RPMI8226 (cell line): ENCODE measurements at places on chromosomes 11 and 22.

DNA sequence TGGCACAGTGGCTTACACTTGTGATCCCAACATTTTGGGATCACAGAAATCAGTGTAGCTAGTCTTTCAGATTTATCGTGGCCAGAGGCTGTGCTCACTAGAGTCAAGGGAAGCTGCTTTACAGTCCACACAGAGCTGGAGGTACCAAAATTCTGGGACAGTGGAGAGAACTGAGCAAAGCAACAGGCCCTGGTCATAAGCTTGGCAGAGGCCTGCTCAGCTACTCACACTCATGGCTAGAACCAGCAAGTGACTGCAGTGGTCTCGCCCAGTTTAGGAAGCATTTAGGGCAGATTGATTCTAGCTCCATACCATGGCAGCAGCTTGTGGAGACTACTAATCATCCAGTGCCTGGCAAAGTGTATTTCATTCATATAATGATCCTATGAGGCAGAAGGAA is 8.8 kb downstream of the TMEM216 start:
- no peak for DNase-seq

GRCh38 chr11:93614173-93614722 is 47.2 kb upstream of the CEP295 start:
- DNase-seq = peak; percentile 5

- DNase-seq = peak; percentile 57
Measured at GRCh38 chr11:36744375-36745168, 146.5 kb upstream of the RAG2 start.

GRCh38 chr22:27885977-27886842 is 32.8 kb downstream of the PITPNB start:
- DNase-seq = peak; percentile 47

GRCh38 chr22:39171623-39172264 is 19.3 kb upstream of the CBX7 start:
- DNase-seq = no peak

- peak; percentile 33 for DNase-seq
Measured at GRCh38 chr11:66071381-66071801, 1.3 kb downstream of the PACS1 start.

DNA sequence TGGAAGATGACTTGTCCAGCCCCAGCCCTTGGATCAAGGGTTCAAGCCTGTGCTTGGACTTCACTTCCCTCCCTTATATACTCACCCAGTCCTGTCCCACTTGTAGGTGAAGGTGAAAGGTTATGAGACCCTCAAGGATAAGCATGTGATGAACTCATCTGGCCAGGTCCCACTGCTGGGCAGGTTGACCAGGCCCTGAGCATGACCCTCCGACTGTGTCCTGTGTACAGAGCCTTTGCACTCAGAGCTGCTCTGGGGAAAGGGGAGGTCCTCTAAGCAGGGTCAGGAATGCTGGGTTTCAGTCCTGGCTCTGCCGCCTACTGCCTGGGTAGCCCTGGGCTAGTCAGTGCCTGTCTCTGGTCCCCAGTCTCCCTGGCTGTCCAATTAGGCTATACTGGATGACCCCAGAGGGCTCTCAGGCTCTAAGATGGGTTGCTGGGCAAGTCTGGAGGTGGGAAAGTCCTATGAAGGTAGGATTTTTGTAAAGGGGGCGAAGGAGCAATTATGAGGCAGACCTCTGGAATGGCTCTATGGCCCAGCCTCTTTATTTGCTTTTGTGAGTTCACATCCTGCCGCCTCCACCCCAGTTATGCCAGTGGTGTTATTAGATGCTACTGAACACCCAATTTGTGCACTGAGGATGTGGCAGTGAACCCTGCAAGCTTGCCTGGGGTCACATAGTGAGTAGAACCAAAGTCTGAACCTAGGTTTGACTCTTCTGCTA is 14.1 kb downstream of the DGAT2 start:
- no peak for DNase-seq

DNA sequence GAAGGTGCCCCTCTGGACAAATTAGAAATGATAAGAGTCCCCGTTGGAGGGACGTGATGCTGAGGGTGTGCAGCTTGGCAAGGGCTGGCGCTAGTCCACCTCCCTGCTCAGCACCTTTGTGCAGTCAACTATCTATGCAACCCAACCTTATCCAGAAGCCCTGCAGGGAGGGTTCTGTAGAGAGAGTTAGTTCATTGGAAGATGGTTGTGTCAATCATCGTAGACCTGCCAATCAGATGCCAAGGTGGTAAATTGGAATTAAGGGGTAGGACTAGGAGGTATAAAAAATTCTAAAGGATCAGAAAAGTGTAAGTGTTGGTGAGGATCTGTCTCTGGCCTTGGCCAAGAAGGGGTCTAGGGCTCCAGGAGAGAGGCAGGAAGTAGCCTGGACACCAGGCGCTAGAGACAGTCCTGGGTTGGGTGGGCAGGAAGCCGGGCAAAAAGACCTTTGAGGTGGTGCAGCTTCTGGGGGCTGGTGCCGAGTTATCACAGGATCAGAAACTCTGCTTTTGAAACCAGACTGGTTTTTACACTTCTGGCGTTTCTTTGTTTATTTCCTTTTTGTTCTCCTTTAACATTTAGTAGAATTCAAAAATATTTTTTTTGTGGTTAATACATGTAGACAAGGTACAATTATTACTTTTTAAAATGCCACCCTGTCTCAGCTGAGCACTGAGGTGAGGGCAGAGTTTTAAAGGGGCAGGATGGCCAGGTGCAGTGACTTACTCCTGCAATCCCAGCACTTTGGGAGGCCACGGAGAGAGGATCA is 1.6 kb downstream of the C1QTNF6 start:
- peak; percentile 72 for DNase-seq

DNA sequence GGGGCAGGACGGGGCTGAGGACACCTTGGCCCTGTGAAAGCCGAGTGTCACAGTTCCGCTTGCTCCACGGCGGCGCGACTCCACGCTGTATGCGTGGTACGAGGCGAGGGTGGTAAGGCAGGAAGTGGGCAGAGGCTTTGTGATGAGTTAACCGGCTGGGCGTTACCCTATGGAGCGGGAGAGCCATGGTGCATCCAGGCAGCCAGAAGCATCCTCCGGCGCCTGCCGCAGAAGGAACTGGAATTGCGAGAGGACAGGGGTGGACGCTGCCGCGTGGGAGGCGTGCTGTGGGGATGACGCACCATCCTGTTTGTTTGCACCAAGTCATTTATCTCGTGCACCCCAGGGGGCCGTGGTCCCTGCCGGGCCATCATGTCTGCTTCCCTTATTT is 643.9 kb downstream of the BRD1 start:
- DNase-seq = no peak

- DNase-seq = peak; percentile 78
Measured at GRCh38 chr22:44710474-44711240, 8.7 kb downstream of the PRR5 start.

GRCh38 chr11:131349368-131350086 is 20.9 kb upstream of the NTM start:
- no peak for DNase-seq

DNA sequence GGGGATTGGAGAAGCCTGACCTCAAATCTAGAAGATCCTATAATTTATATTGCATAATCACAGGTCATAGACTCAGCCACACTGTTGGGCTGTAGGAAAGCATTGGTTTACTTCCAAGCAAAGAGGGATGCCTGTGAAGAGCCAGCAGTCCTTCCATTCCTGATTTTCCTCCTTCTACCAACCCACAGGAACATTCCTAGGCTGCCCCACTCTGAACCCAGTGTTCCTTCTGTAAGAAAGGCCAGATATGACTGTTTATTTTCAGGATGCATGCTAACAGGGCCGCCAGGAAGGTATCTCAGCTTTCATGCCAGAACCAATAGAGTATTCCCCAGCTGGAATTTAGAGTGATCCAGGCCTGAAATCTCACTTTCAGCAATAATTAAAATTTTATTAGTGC is 197.1 kb downstream of the ETS1 start:
- DNase-seq = no peak

DNA sequence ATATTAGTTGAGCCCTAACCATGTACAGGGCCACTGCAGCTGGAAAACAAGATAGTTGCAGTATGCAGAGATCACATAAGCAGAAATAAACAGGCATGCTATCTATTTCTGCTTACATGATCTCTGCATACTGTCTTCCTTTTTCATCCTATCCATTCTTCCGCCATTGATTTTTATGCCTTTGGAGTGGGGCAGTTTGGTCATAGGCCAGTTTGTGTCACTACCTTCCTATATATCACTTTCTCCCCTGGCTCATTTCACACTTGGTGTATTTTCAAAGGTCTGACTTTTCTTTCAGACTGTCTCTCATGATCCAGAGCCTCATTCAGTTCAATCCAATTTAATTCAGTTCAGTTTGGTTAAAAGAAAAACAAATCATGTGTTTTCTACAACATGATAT is 829.6 kb downstream of the KCNA4 start:
- no peak for DNase-seq

DNA sequence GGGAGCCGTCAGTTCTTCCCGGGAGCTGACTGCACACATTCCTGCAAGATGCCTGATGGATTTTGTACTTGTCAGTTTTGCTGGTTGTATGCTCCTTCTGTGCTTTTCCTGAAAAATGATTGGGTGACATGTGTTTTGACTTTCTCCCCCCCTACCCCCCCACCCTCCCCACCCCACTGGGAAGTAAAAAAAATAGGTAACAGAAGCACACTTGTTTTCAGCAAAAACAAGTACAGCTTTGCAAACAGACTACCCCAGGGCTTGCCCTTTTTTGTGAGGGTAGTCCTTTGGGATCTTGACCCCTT is 1.1 kb downstream of the PPFIA1 start:
- no peak for DNase-seq

DNA sequence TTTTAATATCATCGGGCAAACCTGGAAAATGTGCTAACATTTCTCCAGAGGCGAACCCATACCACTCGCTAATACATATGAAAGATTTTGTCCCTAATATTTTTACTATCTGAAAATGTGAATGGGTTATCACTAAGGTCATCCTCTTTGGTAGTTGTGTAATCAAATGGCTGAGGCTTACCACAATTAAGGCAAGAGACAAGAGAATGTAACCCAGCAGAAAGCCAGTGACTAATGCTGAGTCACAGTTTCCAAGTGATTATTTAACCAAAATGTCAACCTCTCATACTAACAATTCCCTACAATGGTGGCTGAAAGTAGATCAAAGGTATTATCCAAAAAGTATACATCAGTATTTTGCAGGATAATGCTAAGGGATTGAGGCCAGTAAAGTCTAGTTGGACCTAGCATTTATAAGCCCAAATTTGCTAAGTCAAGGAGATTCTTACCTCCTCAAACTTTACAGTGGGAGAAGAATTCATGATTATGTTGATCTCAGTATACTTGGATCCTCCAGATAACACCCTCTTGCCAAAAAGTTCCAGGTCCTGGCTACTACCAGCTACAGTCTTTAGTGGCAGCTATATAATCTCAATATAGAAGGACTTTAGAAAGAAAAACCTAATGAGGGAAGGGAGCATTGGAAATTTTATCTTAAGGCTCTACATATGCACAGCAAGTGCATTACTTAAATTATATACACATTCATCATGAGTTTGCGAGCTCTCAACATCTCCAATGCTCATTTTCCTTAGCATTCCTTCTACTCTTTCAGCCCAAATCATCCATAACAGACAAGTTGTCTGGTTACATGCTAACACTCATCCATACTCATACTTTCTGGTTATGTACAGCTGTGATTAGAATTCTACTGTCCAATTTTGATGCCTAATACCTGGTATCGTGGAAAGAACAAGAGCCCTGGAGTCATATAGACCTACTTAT is 25.4 kb downstream of the SIK3 start:
- peak; percentile 22 for DNase-seq

- DNase-seq = no peak
Measured at GRCh38 chr22:25482868-25483639, 81.4 kb upstream of the GRK3 start.

GRCh38 chr11:112831041-112831440 is 130.2 kb upstream of the NCAM1 start:
- no peak for DNase-seq

DNA sequence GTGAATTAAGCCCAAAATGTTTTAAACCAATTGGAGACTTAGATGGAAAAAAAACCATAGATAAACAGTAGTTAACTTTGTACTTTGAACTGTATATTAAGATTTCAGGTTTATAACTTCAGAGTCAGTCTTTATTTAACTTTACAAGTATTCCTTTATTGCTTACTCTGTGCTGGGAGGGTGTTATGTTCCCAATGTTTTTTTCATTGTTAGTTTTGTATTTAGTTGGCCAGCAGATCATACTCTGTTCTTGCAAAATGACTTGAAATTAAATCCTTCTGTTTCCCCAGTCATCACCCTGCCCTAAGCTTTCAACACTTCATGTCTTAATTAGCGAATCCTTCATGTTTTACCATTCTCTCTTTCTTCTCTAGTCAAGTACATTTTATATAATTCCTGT is 25.3 kb downstream of the SIK2 start:
- no peak for DNase-seq

DNA sequence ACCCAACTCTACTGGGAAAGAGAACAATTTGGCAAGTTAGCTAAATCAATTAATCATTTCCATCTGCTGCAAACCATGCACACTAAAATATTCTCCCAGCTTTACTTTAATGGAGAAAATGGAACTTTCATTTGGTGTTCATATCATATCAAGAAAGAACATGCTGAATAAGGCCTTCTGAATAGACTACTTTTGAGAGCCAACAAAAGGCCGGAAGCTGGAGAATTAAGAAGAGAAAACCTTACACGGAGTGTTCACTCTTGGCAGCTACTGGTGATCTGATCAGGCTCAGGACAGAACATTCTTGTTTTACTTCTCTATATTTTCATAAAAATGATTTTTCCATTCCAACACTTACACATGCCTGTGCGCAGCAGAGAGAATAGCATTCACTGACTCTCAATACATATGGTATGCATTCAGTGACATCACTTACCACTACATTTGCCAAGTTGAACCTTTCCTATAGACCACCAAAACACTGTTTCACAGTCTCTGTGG is 165.3 kb downstream of the TTC28 start:
- DNase-seq = no peak

DNA sequence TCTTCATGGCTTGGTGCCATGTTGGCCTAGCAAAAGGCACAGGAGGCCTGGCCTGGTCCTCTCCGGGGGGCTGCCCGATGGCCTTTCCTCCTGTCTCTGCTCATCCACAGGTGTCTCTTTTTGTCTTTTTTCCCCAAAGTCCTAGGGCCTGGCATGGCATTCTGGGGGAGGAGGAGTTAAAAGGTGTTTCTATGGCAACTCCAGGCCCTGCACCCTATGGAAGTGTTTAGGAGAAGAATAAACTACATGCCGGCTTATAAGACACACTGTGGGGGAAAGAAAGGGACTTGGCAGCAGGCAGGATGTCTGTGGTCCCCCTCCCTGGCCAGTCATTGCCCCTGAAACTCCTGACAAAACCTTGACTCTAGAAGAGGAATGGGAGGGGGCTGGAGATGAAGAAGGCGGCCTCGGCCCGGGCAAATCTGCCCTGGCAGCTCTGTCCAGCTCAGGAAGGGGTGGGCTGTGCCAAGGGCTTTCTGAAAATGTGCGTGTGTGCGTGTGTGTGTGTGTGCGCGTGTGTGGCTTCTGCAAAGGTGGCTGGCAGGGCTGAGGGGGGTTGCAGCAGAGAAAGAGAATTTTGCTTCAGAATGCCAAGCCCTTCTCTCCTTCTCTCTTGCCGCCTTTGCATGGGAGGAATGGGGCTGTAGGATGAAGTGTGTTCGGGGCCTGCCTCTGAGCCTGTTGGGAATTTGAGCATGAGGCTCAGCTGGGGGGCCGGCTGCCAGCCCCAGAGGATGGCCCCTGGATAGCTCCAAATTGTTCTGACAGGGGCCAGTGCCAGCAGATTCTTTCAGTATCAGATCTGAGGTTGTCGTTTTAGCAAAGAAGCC is 3.2 kb downstream of the TIMP3 start:
- DNase-seq = no peak
